ENCODE measurements at places on chromosomes 3 and 15. TPM values are rescaled to one million over a fixed set of nuclear protein-coding genes. Genes with fewer than 3 reads are reported as not detected.

DNA sequence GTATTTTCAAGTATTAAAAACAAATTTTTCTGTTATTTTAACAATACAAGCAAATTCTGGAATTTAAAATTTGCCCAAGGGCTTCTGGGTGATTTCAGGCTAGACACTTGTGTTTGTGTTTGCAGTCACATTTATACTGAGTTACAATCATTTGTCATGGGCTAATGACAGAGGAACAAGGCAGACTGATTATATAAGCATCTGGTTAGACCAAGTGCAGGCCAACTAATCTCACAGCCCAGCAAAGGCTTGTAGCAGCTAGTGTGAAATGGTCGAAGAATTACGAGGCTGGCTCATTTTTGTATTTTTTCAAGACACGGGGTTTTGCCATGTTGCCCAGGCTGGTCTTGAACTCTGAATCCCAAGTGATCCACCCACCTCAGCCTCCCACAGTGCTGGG is 52.1 kb downstream of the CMTM8 start:
- DNase-seq: no peak

DNA sequence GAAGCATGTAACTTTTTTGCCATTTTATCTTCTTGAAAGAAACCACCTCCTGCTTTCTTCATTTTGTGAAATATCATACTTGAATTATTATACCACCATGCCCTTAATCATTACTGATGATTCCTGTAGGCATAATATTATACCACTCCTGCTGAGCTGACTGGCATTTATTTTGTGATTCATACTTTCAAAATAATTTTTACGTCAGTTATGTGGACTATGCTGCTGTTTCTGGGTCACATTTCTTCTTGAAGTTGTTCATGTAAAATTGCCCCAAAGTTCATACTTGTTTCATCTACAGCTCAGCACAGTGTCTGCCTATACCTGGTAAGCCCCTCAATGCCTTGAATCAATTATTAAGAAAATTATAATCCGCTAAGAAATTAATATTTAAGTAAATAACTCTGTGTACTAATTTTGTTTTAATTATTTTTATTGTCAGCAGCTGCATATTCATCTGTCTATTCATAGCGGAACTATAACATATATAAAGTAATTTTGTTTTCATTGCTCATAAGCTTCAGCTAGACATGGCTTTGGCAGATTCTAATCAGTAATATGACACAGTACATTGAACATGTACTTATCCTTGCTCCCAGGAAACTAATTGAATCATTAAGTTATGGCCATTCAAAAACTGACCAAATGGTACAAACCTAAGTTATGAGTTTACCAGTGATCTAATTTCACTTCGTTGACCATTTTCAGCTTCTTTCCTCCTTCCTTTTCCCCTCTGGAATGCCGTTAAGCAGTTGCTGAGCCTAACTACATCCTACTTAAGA is 160.0 kb downstream of the NAALADL2 start:
- no peak for DNase-seq

GRCh38 chr3:170531054-170531453 is 54.8 kb downstream of the SLC7A14 start:
- DNase-seq: no peak

GRCh38 chr15:25785641-25786025 is 77.5 kb downstream of the ATP10A start:
- no peak for DNase-seq

GRCh38 chr15:58864602-58865424 is 68.7 kb downstream of the SLTM start:
- peak; percentile 52 for DNase-seq

XYLB gene
- 2.6 TPM for total RNA-seq
